AG09319 (cell line): ENCODE measurements at places on chromosomes 12 and 14.

DNA sequence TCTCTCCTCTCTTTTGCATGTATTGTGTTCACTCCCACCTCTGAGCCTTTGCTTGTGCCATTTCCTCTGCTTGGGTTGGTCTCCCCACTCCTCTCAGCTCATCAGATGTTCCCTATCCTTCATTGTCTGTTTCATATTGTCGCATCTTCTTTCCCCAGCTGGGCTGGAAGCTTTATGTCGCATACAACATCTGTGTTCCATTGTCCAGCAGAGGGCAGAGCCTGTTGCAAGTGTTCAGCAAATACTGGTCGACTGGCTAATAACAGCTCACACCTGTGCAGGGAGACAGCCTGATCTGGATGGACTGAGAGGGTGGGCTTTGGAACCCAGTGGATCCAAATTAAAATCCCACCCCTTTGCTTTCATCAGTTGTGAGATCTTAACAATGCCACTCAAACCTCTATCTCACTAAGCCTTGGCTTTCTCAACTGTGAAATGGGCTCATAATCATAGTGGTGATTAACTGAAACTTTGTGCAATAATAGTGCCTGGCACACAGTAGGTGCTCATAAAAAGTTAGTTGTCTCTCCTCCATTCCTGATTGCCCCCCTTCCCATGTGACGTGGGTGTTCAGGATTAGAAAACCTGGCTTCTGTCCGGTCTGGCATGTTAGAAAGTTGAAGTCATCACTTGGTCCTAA lies 75.8 kb downstream of the RIN3 start:
- DNase-seq, result no peak

DNA sequence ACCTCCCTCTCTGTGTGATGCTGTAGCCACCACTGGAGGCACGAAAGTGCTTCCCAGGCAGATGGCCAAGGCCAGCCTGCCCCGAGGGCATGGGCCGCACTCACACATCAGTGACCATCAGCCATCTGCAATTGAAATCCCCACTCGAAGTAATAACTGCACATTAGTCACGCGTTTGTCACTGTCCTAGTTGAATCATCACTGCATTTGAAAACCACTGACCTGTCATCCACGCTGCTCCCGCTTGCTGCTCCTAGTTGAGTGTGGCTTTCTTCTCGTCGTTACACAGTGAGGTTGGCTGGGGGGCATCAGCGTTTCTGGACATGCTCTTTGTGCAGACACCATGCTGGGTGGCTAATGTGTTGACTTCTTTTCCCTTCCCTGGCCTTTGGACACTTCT lies 176.1 kb downstream of the ADGRD1 start:
- no peak for DNase-seq

- no peak for DNase-seq
These were observed 574 bp downstream of the GLRX5 start for GRCh38 chr14:95535226-95536021.

- no peak for DNase-seq
These were observed 10.3 kb downstream of the DAO start for GRCh38 chr12:108890208-108890607.

DNA sequence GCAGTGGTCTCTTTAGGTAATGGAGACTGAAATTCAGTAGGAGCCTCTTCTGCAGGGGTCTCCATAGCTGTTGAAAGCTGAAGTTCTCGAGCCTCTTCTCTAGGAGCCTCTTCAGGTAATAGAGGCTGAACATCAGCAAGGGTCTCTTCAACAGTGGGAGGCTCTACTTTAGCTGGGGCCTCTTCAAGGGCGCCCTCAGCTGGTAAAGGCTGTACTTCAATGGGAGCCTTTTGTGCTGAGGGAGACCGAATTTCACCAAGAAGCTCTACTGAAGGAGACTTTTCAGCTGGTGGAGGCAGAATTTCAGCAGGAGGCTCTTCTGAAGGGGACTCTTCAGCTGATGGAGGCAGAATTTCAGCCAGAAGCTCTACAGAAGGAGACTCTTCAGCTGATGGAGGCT lies 1.5 kb downstream of the FSCB start:
- DNase-seq, result no peak

GRCh38 chr14:96130854-96131253 lies 73.8 kb upstream of the BDKRB2 start:
- DNase-seq, result no peak

DNA sequence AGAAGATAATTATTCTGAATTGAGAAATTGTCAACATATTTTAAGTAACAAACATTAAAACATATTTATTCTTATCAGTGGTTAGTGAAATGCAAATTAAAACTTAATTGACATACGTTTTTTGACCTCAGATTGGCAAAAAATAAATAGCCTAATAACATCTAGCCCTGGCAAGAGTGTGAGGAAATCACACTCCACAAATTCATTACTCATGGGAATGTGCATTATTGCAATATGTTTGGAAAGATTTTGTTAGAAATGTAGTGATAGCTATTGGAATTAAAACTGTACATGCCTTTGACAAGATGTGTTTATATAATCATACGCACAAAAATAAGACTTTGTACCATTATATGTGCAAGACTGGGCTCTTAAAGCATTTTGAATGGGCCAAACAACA lies 168.6 kb downstream of the KITLG start:
- no peak for DNase-seq

DNA sequence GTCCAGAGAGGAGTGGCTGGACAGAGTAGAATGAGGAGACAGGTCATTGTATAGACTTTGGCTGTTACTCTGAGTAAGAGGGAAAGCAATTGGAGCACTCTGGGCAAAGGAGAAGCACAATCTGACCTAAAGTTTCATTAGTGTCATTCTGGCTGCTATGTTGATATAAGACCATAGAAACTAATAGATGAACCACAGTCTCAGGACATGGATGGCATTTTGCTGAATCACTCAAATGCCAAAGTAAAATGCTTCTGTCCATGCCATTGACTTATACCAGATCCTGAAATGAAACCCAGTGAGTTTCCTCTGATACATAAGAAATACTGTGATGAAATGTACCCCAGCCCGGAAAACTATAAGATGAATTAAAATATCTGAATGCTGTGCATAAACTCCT lies 65.8 kb upstream of the COCH start:
- no peak for DNase-seq

- peak; percentile 64 for DNase-seq
These were observed 62.8 kb downstream of the VWF start for GRCh38 chr12:6061660-6062059.

DNA sequence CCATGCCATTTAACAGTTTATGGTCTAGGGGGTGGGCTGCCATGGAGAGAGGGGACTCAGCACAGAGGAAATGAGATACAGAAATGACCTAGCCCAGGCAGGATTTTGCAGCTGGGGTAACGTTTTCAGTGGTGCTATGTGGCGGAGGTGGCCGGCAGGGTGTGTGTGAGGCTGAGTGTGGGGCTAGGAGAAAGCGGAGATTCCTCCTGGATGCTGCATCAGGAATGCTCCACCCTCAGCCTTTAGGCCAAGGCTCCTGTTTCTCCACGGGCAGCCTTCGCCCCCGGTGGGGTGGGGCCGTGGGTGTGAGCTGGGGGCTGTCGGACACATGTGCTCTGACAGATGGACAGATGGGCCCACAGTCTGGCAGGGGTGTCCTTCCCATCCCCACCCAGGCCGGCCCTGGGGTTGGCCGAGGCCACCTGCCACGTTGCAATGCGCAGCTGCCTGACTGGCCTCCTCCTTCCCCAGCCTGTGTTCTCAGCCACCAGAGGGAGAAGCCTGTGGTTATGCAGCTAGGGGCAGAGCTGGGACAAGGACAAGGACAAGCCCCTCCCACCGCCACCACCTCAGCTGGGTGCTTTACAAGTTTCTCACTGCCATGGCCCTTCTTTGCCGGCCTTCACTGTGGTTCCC lies 44.3 kb downstream of the TEAD4 start:
- no peak for DNase-seq

- peak; percentile 45 for DNase-seq
These were observed 256.4 kb downstream of the NUAK1 start for GRCh38 chr12:105882404-105882803.

DNA sequence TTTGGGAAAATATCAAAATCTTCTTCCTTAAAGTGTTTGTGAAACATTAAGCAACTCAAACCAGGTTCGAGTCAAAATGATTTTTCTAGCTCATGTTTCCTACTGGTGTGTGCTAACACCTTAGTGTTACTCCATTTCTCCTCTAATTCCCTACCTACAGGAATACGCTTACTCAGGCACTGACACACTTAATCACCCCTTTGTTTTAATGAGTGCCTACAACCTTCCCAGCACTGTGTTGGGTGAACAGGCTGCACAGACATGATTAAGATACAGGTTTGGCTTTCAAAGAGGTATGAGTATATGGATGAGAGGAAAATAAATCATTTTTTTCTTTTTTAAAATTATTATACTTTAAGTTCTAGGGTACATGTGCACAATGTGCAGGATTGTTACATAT lies 15.6 kb upstream of the PZP start:
- no peak for DNase-seq

DNA sequence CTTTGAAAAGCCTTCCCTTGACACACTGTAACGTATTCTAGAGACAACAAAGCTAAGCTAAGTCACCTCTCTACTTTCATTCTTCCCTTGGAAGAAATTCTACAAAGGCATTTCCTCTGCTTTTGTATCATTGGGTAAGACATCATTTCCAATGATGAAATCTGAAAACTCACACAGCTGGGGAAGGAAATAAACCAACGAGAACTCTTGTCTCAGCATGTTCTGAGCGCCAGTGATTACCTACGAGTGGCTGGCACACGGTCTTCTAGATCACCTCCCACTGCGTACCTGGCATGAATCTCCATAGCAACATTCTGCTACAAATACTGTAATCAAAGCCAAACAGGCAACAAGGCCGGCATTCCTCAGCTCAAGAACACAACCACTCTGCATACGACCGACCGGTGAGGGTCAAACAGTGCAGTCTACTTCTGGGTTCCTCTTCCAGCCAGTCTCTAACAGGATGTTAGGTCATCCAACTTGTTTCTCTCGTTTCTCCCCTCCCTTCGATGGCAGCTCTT lies 7.6 kb downstream of the VPS37B start:
- no peak for DNase-seq

DNA sequence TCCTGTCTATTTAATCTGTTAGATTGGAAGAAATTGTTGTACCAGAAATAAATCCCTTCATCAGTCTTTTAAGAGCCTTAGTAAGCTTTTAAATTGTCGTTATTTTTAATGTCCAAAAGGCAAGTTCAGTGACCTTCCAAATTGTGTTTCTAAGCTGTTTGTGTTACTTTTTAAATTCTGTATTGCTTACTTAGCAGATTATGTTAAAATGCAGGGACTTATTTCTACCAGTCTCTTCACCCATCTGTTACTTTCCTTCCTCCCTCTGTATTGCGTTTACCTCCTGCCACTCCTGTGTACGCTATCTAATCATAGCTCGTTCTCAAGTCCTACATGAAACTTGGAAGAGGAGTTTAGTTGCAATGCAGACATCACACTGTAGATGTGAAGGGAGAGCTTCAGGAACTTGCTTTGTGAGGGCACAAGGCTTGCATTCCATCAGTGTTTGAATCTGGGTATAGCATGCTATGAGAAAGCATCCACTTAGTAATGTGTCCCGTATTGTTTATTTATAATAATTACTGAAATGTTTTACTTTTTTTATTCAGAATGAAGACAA lies 406.5 kb upstream of the RGS6 start:
- no peak for DNase-seq

GRCh38 chr14:37019488-37019887 lies 152.9 kb downstream of the SLC25A21 start:
- DNase-seq, result no peak

- DNase-seq, result peak; percentile 16
These were observed 81.6 kb upstream of the SCAF11 start for GRCh38 chr12:46071769-46072624.

DNA sequence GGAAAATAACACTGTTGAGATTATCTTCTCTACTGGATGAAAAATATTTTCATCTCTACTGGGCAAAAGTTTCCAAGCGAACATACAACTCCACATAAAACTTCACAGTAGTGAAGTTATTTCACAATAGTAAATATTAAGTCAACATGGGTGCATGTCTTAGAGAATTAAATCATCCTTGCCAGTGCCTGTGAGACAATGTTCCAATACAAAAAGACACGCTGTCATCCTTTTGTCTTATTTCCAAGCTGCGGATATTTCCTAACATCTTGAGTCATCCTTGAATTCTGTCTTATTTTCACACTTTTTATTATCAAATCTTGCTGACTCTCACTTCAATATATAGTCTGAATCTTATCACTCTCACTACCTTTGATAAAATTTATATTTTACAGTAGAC lies 142.9 kb upstream of the KITLG start:
- no peak for DNase-seq

GRCh38 chr12:60257063-60257462 lies 661.2 kb downstream of the SLC16A7 start:
- no peak for DNase-seq
